Urothelium cell line (cell line): ENCODE measurements at places on chromosomes 12 and 14.
A peak's percentile ranks its signal among the peaks of the same experiment; 100 is the strongest.

DNA sequence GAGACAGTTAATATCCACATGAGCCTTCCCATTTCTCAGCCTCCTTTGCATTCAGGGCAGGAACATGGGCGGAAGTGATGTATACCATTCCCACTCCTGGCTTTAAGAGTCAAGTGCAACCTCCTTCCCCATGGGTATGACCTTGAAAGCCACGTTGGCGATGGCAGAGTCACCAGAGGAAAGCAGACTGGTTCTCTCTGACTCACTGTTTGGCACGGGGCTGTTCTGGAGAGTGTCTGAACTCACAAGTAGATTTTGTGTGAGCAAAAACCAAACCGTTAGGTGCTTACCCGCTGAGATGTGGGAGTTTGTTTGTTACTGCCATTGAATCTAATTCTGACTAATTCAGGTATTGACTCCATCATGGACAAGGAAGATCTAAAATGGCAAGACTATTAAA lies 36.7 kb upstream of the PZP start:
- peak; percentile 26 for DNase-seq

- peak; percentile 96 for DNase-seq
These were observed 6.0 kb downstream of the GAPDH start for GRCh38 chr12:6540181-6540877.

DNA sequence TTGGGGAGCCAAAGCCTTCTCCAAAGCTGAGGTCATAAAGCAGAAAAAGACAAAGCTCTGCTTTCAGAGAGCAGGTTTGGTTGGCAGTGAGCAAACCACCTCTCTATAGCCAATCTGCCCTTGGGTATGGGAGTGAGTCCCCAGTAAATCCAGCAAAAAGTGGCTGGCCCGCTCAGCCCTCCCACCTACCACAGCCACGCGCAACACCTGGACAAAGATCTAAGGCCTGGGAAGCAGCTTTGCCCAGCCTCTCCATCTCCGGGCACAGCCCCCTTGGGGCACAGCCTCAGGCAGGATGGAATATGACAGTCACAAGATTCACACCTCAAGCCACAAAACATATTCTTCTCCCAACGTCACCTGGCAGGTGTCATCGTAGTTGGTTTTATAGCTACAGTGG lies 211.7 kb upstream of the EEA1 start:
- DNase-seq: no peak

DNA sequence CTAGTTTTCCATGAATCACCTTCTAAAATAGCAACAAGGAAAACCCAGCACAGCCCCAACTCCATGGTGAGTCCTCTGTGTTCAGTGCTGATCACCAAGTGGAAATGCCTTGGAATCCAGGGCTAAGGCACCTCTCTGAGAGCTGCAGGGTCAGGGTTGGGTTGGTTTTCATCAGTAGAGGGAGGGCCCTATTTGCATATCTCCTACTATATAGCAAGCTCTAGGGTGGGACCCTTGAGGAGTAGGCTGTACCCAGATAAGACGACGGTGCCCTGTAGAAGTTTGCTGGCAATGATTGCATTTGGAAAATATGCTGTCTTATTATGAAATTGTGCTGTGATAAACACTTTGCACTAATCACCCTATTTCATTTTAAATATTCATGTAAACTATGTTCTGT lies 1011.8 kb downstream of the TMEM121 start:
- DNase-seq: no peak

DNA sequence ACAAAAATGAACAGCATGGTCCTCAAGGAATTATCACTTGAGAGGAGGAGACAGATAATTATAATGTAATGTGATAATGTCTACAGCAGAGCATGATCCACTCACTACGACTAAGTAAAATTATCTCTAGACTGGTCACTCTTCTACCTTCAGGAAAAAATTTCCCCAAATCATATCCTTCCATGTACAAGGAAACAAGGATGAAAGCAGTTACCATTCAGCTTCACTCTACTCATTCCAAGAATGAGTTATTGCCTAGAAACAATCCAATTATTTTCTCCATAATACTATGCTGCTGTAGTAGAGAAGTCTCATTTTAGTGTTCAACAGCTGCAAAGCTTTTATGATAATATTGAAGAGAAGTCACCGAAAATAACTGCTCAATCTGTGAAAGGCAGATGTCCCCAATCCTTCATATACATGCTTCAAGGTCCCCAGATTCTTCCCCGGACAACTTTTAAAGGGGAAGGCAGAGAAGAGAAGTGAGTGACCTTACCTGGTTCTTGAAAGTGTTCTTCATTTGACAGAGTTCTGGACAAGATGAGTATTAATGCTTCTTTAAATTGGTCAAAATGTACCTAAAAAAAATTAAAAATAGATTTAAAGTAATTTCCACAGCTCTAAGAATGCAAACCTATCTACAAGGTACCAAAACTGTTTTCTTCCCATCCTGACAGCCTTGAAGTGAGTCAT lies 24.6 kb downstream of the NIN start:
- DNase-seq: no peak

DNA sequence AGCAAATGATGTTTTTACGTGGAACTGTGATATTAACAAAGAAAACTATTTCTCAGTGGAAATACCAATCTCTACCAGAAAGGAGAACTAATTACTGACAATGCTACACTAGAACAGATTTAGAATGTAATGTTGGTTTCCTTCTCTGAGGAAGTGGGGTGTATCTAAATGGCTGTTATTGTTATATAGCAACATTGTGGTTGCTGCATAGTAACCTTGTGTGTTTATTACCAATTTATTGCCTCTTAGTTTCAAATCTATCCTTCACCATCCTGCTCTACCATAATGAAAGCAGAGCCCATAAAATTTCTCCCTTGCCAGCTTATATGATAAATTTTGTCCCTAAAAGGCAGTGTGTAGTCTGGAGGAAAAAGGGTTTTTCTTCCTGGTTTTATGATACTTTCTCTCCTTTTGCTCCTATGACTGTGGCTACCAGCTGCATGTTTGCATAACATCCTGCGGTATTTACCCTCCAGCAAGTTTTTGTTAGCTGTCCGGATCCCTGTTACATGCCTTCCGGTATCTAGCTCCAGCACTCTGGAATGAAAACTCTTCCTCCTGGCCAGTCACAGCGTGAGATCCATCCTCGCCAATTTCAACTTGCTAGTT lies 5.7 kb upstream of the KLRK1 start:
- DNase-seq: peak; percentile 64

- no peak for DNase-seq
These were observed 83.3 kb downstream of the SCARB1 start for GRCh38 chr12:124780336-124780735.

- DNase-seq: no peak
These were observed 13.1 kb downstream of the DPF3 start for GRCh38 chr14:72880820-72881219.

- peak; percentile 93 for DNase-seq
These were observed 41.9 kb upstream of the NCOR2 start for GRCh38 chr12:124609041-124609989.

DNA sequence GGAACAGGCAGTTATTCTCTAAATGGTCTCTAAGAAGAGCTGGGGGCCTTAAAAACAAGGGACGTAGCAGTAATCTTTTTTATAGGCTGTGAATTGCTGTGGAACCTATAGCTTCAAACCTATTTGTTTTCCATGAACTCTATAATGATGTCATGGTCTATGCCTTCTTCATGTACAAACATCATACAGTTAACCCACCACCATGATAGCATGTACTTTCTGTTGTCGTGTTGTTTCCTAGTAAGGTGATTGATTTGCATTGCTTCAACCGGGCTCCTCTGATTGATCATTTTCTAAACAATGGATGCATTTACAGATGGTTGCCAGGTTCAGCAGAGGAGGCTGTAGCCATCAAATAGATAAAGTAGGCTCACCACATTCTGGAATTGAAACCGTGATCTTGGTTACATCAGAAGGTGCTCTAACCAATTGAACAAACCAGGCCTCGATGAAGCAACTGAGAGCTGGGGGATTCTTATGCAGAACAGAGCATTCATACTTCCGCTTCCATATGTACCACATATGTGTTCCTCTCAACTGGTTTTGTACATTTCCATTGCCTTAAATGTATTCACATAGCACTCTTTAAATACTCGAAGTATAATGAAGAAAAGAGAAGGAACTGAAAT lies 25.6 kb upstream of the PCNX1 start:
- no peak for DNase-seq

- no peak for DNase-seq
These were observed 10.1 kb upstream of the RAB35 start for GRCh38 chr12:120126635-120127005.

GRCh38 chr12:10304161-10304574 lies 3.5 kb upstream of the KLRD1 start:
- peak; percentile 61 for DNase-seq

DNA sequence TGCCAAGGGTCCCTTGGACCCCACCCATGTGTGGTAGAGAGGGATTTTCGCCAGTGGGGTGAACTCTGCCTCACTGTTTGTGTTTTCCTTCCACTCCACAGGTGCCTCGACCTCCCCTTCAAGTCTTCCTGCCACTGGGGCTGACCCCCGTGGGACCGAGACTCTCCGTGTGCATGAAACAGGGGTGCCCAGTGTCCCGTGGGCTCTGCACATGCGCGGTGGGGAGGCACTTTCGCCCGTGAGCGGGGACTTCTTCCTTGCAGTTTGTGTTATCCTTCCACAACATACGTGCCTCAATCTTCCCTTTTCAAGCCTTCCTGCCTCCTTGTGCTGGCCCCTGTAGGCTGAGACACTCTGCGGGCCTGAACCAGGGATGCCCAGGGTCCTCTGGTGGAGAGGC lies 362.4 kb downstream of the ALG10 start:
- no peak for DNase-seq

DNA sequence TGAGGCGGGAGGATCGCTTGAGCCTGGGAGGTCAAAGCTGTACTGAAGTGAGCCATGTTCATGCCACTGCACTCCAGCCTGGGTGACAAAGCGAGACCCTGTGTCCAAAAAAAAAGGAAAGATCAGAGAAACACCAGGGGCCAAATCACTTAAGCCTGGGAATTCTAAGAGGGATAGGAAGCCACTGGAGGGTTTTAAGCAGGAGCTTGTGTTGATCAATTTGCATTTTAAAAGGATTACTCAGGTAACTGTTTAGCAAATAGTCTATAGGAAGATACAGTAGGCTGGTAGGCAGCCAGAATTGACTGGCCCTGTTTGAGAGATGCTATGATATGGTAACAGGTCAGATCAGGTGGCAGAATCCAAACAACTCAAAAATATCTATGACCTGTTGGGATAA lies 162.7 kb downstream of the SPTSSA start:
- DNase-seq: no peak

- no peak for DNase-seq
These were observed 112.1 kb downstream of the PHETA1 start for GRCh38 chr12:111256629-111257434.

DNA sequence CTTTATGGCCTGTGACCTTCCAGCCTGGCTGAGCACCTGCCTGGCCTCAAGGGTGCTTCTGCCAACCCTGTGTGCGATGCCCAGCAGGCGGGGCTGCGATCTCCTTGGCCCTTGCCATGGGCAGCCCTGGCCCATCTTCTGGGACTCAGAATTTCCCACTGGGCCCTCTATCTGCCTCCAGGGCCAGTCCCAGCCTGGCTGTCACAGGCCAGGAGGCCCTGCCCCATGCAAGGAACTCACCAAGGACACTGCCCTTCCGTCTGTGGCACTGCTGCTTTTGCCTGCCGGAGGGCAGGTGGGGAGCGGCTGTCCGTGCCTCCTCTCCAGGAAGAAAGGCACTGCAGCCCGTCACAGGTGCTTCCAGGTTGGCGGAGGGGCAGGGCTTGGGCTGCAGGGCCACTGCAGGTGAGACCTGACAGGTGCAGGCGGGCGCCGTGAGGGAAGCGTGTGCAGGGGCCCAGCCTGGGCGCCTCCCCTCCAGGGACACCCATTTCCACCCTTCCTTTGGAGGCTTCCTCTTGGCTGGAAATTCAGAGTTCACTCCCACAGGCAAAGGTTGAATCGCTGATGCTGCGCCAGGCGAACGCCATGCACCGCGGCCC lies 177.8 kb downstream of the KIF26A start:
- DNase-seq: no peak

- DNase-seq: no peak
These were observed 8.2 kb upstream of the CRADD start for GRCh38 chr12:93668919-93669418.

GRCh38 chr12:103399986-103400385 lies 95.8 kb downstream of the C12orf42 start:
- DNase-seq: no peak

- peak; percentile 71 for DNase-seq
These were observed 88.2 kb downstream of the TMX1 start for GRCh38 chr14:51328064-51328771.

DNA sequence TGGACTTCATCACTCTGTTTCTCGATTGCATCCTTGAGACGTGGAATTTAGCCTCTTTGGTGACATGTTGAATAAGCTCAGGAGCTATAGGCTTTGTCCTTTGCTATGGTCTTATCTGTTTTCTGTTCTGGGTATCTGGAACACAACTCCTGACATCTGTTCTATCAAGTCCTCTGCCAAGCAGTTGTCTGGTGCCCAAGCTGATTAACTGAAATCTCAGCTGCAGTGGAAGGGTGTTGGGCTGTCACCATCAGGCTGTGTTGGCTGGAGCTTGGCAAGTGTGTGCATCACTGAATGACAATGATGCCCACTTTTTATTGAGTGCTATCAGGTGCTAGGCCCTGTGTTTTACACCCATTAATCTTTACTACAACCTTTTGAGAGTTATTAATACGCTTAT lies 77.8 kb downstream of the SMOC1 start:
- no peak for DNase-seq

GRCh38 chr12:48198985-48199384 lies 4.1 kb downstream of the OR10AD1 start:
- no peak for DNase-seq

DNA sequence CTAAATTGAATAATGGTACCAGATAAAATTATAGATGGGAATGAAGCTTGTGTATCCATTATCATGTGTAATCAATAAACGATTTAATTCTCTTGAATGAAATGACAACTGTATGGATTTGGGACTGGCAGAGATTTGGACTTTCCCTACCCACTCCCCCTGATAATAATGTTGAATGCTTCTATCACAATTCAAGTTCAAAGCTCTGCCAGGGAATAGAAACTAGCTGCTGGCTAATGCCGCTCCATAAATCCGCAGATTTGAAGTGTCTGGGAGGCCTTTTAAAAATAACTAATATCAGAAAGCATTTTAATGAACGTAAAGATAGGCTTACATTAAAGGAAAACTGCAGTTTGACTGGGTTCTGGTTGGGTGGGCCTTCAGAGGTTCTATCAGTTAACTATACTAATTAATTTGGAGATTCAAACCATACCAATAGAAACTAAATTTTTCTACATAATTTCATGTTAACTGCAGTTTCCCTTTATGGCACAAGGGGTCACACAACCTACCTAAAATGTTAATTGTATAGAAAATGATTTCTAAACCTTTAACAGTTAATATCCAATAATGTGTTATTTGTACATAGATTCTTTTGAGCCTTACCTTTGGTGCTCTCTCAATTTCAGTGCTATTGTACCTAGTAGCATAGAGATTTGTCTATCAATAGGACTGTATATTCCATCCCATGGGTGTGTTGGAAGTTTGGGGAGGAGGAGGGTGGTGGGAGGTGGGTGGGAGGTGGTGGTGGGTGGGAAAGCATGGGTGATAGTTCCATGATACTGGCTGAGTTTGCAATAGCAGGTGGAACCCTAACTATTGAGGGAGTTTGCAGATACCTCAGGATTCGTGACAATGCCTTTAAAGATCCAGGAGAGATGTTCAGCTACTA lies 4.9 kb downstream of the HNRNPA1 start:
- no peak for DNase-seq

GRCh38 chr12:89657066-89657465 lies 51.6 kb downstream of the ATP2B1 start:
- DNase-seq: no peak
